ENCODE measurements at places on chromosomes 2 and 18.

- DNase-seq = no peak
Measured at GRCh38 chr18:10265560-10266333, 188.7 kb upstream of the APCDD1 start.

- DNase-seq = no peak
Measured at GRCh38 chr18:2916184-2916583, 69.4 kb downstream of the EMILIN2 start.

- DNase-seq = no peak
Measured at GRCh38 chr2:30288561-30288960, 57.2 kb downstream of the LBH start.

GRCh38 chr2:42069568-42069967 lies 21.7 kb downstream of the PKDCC start:
- no peak for DNase-seq

- DNase-seq = no peak
Measured at GRCh38 chr2:147888680-147889079, 43.9 kb downstream of the ACVR2A start.

- no peak for DNase-seq
Measured at GRCh38 chr18:79610461-79611039, 69.1 kb upstream of the CTDP1 start.

GRCh38 chr2:43169099-43169945 lies 57.1 kb downstream of the ZFP36L2 start:
- no peak for DNase-seq

DNA sequence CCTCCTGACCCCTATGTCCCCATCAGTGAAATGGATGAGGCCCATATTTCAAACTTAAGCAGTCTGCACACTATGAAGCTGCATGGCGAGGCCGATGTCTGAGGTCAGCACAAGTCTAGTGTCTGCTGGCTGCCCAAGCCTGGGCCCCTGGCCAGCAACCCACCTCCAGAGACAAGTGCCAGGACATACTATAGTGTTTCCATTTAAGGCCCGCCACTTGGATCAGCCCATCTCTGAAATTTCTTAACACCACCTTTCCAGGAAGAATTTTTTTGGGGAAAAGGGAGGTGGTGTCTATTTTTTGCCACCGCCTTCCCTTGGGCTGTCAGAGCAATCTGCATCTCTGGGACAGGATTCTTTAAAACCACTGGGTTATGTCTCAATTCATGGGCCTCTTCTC lies 1.8 kb downstream of the ACVR1 start:
- no peak for DNase-seq

- peak; percentile 21 for DNase-seq
Measured at GRCh38 chr2:152047824-152048471, 50.9 kb downstream of the CACNB4 start.

GRCh38 chr2:113818382-113818951 lies 62.0 kb upstream of the SLC35F5 start:
- peak; percentile 98 for DNase-seq

DNA sequence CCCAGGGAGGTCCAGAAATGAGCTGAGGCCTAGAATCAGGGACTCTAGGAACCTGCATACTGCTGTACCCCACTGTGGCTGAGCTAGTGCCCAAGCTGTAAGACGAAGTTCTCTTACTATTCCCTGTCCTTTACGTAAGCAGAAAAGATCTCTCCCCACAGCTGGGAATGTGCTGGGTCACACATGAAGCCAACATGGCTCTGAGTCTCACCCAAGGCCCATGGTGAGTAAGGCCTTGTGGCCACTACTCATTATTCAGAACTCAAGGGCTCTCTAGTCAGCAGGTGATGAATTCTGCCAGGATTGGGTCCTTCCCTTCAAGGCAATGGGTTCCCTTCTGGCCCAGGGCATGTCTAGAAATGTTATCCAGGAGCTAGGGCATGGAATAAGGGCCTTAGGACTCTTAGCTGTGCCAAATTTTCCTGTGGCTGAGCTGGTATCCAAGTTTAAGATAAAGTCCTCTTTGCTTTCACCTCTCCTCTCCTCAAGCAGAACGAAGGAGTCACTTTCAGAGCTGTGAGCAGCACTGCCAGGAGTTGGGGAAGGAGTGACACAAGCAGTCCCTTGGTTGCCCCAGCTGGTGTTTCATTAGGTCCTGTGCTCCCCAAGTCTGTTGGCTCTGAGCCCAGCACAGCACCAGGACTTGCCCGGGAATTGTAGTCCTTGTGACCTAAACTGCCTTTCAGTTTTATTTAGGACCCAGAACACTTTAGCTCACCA lies 707.6 kb downstream of the SLC4A3 start:
- no peak for DNase-seq

- no peak for DNase-seq
Measured at GRCh38 chr2:46520130-46520711, 40.9 kb downstream of the TMEM247 start.

DNA sequence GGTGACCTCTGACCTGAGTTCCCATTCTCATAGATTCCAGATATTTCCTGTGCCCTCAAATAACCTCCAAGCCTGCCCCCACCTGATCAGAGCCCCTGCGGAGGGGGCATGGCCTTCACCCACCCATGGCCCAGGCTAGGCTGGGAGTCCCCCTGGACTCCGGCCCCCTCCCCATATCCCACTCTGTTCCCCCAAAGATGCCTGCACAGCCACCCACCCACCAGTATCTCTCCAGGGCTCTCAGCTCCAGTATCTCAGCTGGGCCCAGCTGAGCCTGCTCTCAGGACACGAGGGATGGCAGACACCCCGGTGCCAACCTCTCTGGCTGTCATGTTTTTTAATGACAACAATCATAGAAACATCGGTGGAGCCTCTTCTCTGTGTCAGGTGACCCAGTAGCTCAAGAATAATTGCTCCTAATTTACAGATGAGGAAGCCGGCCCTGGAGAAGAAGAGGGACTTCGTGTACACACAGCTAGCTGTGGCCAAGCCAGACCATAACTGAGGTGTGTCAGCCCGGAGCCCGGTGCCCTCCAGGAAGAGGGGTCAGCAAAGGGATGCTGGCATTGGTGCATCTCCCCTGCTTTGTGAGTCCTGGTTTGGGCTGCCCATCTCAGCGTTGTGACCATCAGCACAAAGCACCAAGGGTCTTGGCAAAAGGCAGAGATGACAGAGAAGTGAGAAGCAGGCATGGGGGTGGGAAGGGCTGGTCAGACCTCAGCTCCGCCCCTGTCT lies 84.4 kb downstream of the SDC1 start:
- DNase-seq = no peak

- no peak for DNase-seq
Measured at GRCh38 chr2:106948540-106948939, 62.6 kb upstream of the ST6GAL2 start.

DNA sequence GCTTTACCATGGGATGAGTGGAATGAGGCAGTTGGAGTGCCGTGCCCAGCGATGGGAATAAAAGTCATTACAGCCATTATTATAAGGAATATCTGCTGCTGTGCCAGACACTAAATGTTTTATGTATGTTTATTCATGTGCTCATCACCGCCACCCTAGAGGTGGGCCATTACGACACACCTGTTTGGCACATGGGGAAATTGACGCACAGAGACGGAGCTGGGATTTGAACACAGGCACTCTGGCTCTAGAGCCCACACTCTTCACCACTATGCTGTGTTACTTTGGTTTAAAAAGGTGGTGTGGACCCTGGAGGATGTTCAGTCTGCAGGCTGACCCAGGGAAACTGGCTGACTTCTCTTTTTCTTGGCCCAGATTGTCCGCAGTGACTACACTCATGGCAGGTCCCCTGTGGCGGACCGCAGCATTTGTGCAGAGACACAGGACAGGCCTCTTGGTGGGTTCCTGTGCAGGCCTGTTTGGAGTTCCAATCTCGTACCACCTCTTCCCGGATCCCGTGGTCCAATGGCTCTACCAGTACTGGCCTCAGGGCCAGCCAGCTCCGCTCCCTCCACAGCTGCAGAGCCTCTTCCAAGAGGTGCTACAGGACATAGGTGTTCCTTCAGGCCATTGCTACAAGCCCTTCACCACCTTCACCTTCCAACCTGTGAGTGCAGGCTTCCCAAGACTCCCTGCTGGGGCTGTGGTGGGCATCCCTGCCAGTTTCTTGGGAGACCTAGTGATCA lies 1.6 kb downstream of the TMEM177 start:
- no peak for DNase-seq

- no peak for DNase-seq
Measured at GRCh38 chr18:8005870-8006569, 438.9 kb downstream of the PTPRM start.
